ENCODE measurements at places on chromosomes 6 and 20. TPM values are rescaled to one million over a fixed set of nuclear protein-coding genes. Genes with fewer than 3 reads are reported as not detected.

The THBS2 gene
- not detected for total RNA-seq

The ANGPT4 gene
- not detected for total RNA-seq

The HLA-DOA gene
- total RNA-seq = 6.9 TPM

The KIAA1755 gene
- not detected for total RNA-seq

The PARD6B gene
- 5.6 TPM for total RNA-seq

The ENPP1 gene
- total RNA-seq = 2.2 TPM

The PHACTR2 gene
- 27.8 TPM for total RNA-seq

The WFDC13 gene
- total RNA-seq = not detected

The DEFB132 gene
- total RNA-seq = not detected

The TRIM10 gene
- total RNA-seq = not detected

The AIF1 gene
- total RNA-seq = 35.6 TPM

The UNC93A gene
- not detected for total RNA-seq

The SLC4A11 gene
- total RNA-seq = 3.5 TPM

The OPRM1 gene
- not detected for total RNA-seq

The GFRAL gene
- total RNA-seq = not detected

The RBBP8NL gene
- total RNA-seq = not detected

The GSTA1 gene
- not detected for total RNA-seq

The TAPBP gene
- 213 TPM for total RNA-seq

The PACSIN1 gene
- 0.64 TPM for total RNA-seq

The SLC22A16 gene
- not detected for total RNA-seq

The PRR18 gene
- total RNA-seq = 0.09 TPM

The MROH8 gene
- 1.6 TPM for total RNA-seq

The CCN6 gene
- not detected for total RNA-seq

The MSH5 gene
- total RNA-seq = 39.8 TPM

The HTR1E gene
- not detected for total RNA-seq

The SUN5 gene
- total RNA-seq = not detected

The SMLR1 gene
- not detected for total RNA-seq

The LY6G6F gene
- not detected for total RNA-seq

The ISM1 gene
- total RNA-seq = 1.6 TPM

The NKX2-2 gene
- total RNA-seq = not detected

The SPATA25 gene
- total RNA-seq = 0.98 TPM

Measured in CD8-positive, alpha-beta memory T cell (primary cell).